ENCODE measurements at places on chromosomes 4 and X.

- no peak for DNase-seq
These were observed 73.7 kb downstream of the SHROOM2 start for GRCh38 chrX:9859711-9860555.

GRCh38 chrX:155065035-155065734 lies 5.8 kb downstream of the CMC4 start:
- no peak for DNase-seq

DNA sequence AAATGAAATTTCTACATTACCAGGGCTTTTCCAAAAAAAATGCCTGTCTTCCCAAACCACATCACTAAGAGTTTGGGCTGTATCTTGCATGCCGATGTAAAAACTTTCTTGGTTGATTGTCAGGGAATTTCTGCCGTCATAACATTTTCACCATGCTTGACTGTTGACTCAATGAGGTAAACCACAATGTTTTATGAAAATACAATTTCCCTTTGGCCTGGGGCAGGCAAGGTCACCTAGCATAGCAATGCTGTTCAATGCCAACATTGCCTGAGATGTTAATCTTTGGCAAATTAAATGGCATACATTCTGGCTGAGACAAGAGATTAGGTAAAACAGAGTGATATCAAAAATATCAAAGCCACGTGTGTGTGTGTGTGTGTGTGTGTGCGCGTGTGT lies 137.1 kb upstream of the TBL1X start:
- DNase-seq: no peak

GRCh38 chr4:86019906-86020305 lies 339.9 kb downstream of the MAPK10 start:
- no peak for DNase-seq

DNA sequence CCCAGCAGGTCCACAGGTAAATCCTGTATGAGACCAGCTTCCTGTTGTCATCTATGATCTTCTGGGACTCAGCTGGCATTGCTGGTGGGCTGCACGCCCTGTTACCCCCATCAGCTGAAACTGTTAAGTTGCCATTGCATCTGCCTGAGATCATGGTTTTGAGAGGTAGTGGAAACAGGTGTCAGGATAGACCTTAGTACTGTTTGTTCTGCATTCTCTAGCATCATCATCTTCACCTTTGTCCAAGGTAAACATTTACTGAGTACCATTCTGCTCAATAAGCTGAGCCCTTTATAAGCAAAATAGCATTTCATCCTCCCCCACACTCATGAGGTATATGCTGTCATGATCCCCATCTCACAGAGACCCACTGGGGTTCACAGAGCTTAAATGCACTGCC lies 42.9 kb upstream of the PROM1 start:
- no peak for DNase-seq

- DNase-seq: no peak
These were observed 586.4 kb downstream of the PRR32 start for GRCh38 chrX:127405946-127406345.

- DNase-seq: no peak
These were observed 196.2 kb upstream of the PGRMC2 start for GRCh38 chr4:128483816-128484215.

GRCh38 chr4:76213415-76214176 lies at the start of gene SCARB2:
Gene SCARB2 (minus strand): TSS chr4:76213824. CDS start chr4:76213543, 281 bp downstream.
- DNase-seq: peak; percentile 92

- DNase-seq: no peak
These were observed 90.9 kb upstream of the SRD5A3 start for GRCh38 chr4:55255179-55255578.

- DNase-seq: no peak
These were observed 365.7 kb downstream of the FGF13 start for GRCh38 chrX:138345801-138346200.

DNA sequence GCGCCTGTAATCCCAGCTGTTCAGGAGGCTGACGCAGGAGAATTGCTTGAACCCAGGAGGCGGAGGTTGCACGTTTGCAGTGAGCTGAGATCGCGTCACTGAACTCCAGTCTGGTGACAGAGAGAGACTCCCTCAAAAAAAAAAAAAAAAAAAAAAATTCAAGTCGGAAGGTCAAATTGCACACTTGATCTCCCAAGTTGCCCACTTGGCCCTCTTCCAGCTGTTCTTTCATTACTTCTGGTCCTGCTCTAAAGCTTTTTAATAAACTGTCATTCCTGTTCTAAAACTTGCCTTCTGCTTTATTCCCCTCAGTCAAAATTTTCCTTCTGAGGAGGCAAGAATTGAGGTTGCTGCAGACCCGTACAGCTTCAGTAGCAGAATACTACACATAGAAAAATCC lies 2358.0 kb downstream of the ARAP2 start:
- DNase-seq: no peak

DNA sequence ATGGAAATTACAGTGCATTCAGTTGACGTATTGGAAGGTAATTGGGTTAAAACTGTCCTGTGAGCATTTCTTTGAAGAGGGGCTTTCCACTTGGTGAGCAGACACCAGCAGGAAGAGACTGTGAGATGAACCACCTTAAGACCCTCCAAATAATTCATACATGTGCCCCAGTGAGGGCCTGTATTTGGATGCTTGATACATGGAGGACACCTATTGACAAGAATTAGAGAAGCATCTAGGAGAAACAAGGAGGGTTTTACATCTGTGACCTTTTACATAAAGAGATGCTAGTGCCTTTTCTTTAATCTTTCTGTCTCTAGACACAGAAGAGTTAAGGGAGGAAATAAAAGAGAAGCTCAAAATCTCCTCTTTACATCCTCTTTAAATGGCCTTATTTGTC lies 1115.3 kb upstream of the IGFBP7 start:
- no peak for DNase-seq

DNA sequence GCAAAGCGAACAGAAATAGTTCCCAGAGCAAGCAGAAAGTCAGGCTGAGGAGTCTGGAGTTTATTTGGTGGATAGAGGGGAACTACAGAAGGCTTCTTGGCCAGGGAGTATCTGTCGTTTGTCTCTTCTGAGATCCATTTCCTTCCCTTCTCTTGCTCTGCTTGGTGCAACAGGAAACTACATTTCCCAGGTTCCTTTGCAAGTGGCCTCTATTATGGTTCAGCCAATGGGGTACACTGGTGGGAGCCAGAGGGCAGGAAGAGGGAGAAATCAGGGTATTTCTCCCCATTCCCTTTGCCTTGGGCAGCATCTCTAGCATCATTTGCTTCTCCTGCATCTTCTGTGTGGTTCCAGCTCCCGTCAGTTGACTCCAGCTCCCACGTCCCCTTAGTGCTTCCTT lies 142.1 kb downstream of the BCOR start:
- peak; percentile 70 for DNase-seq

DNA sequence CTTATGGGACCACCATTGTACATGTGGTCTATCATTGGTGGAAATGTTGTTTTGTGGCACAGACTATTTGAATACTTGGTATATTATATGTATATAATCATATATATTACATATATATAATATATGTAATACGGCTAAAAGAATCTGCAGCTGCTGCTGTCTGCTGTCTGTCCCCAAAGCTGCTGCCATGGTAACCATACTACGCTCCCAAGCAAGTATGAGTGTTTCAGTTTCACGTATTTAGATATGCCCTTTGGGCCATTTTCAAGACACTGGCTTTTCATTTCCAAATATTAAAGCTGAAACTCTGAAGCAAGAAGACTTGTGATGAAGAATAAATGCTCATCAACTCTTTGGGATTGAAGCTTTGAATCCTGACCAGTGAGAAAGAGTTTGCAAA lies 42.0 kb upstream of the ARSJ start:
- no peak for DNase-seq

GRCh38 chr4:91961504-91961903 lies 342.3 kb upstream of the GRID2 start:
- no peak for DNase-seq

GRCh38 chr4:189600718-189601435 lies 339.8 kb upstream of the FRG1 start:
- no peak for DNase-seq

- DNase-seq: no peak
These were observed 166.9 kb upstream of the PCDH10 start for GRCh38 chr4:132982151-132982550.

DNA sequence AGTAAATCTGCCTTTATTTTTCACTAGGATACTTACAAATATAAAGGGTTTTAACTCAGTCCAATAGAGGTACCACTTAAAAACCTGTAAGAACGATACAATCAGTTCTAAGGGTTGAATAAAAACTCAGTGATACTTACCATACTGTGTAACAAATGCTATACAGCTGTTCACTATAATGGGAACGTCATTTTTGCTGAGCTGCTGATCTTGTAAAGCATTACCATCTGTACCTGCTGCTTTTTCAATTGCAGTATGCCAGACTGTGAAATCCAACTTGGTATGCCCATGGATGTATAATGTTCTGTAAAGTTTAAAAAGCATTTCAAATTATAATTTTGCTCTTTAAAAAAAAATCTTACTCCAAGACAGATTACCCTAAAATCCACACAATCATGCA lies 111.2 kb downstream of the ARAP2 start:
- DNase-seq: no peak

GRCh38 chrX:69299285-69299684 lies 134.0 kb upstream of the PJA1 start:
- DNase-seq: no peak

DNA sequence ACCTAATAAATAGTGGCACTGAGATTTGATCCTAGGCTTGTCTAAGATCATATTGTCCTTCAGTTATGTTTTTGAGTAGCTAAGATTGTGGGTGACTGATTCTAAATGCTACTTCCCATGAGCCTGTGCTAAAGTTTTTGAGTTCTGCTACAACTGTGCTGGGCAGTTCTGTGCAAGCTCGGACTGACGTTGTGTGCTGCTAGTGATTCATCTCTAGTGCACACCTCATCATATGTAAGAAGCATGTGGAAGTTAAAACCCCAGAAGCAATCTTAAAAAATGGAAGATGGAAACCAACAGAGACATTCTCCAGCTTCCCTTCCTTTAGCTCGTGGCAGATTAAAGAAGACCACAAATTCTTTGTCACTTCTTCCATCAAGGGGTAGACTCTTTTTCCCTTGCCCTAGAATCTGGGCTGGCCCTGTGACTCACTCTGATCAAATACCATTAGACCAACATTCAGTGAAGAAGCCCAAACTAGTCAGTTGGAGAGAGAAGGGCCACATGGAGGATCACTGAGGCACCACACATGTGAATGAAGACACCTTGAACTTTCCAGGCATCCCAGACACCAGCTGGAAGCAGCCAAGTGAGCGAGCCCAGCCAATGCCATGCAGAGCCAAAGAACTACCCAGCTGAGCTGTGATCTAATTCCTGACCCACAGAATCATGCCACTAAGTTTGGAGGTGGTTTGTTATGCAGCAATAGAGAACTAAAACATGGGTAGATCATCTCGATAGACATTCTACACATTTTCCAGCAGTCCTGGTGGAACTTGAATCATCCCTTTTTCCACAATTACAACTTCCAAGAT lies 16.8 kb downstream of the ARHGAP6 start:
- DNase-seq: no peak

DNA sequence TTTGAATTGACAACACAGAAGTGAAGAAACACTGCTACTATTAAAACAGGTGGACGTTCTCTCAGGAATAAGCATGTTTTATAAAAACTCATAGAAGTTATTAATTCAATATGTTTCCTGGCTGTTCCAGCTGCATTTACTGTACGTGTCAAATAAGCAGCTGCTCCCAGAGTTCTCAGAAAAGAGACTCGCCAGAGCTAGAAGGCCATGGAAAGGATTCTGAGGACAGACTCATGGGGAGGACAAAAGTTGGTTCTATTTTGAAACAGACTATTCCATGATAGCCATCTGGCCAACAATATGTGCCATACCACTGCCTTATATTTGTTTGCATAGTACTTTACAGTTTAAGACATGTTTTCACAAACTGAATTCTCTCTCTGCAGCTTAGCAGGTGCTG lies 136.5 kb downstream of the NR3C2 start:
- no peak for DNase-seq

DNA sequence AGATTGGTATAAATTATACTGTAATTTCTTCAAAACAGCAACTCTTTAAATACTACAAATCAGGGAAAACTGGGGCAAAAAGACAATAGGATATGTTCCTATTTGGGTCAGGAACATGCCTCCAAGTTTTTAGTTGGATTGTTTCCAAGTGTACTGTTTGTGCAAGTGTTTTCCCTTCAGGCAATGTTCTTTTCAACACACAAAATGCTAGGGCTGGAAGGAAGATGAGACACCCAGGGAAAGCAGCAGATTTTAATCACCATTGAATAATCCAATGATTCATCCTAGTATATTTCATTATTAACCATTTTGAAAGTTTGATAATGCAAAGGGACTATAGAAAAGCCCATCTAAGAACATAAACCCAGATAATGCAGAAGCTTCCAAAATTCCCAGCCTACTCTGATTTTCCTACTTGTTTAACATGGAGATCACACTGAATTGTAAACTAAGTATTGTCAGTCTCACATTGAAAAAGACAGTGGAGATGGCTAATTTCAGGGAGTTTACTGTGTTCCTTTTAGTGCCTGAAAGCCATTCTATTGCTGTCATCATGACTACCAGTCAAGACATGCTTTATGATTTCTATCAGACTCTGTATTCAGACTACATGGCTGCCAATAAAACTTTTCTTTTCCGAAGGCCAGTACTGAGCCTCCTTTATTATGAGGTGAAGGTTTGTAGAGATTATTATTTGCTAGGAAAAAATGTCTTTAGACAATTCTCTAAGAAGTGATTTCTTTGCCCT lies 38.6 kb downstream of the COL4A6 start:
- DNase-seq: no peak

DNA sequence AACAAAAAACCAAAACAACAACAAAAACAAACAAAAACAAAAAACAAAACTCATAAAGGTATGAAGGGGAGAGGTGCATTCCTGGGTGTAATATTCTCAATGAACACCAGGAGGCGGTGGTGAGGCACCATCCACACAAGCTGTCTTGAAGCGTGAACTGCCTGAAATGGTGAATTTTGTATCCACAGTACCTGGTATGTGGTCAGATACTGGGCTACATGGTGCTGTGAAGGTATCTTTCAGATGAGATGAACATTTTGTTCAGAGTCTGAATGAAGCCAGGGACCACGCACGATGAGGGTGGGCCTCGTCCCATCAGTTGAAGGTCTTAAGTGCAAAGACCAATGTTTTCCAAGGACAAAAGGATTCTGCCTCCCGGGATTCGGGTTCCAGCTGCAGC lies 58.5 kb downstream of the ASMT start:
- DNase-seq: peak; percentile 76

DNA sequence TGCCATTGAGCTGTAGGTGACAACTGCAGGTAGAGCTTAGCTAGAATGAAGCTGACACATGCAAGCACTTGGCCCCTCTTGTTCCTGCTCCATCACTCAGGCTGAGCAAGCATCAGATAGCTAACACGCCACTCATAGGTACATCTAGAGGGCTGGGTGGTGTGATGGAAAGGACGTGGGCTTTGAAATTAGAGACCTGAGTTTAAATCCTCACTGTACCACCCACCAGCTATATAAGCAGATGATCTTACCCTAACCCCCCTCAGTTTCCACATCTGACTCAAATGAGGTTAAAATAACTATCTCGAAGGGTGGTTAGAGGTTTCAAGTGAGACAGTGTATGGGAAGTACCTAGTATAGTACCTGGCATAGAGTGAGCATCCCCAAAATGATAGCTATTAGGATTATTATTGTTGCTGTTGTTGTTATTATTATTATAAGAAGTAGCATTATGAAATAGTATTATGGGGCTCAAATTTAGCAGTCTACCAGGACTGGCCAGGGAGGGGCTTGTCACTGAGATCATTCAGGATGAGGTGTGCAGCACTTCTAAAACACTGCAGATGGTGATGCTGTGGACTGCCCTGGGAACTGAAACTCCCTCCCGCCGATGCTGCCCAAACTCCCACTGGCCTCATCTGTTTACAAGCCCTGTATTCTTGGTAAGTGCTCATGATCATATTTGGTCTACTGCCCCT lies 59.0 kb downstream of the REELD1 start:
- DNase-seq: no peak

All from endodermal cell (in vitro differentiated cells).